Activated CD4-positive, CD25-positive, alpha-beta regulatory T cell treated with anti-CD3 and anti-CD28 coated beads, Interleukin-2, amount 50 U/mL, for 72 hours (primary cell): ENCODE measurements at places on chromosomes 1 and 21.

DNA sequence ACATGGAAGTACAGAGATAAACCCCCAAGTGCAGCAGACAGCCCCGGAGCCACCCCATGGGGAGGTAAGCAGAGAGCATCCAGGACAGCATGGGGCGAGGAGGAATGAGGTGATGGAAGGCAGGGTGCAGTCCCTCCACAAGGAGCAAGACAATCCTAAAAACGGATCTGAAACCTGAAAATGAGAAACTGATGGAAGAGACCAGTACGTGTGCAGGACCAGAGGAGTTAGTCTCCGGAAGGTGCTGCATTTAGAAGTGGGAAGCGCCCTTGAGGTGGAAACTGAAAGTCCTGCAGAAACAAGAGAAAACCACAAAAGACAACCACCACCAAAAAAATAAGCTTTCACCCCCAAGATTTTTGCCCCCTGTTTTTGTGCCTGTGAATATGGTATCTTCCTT, 17.4 kb upstream of the DDOST start:
- no peak for DNase-seq

- DNase-seq = no peak
Observed at GRCh38 chr1:188642704-188643103, 1814.0 kb downstream of the PLA2G4A start.

- no peak for DNase-seq
Observed at GRCh38 chr1:206898089-206898914, 1.1 kb downstream of the IL24 start.

- DNase-seq = no peak
Observed at GRCh38 chr1:32066489-32066873, 6.3 kb upstream of the TMEM39B start.

DNA sequence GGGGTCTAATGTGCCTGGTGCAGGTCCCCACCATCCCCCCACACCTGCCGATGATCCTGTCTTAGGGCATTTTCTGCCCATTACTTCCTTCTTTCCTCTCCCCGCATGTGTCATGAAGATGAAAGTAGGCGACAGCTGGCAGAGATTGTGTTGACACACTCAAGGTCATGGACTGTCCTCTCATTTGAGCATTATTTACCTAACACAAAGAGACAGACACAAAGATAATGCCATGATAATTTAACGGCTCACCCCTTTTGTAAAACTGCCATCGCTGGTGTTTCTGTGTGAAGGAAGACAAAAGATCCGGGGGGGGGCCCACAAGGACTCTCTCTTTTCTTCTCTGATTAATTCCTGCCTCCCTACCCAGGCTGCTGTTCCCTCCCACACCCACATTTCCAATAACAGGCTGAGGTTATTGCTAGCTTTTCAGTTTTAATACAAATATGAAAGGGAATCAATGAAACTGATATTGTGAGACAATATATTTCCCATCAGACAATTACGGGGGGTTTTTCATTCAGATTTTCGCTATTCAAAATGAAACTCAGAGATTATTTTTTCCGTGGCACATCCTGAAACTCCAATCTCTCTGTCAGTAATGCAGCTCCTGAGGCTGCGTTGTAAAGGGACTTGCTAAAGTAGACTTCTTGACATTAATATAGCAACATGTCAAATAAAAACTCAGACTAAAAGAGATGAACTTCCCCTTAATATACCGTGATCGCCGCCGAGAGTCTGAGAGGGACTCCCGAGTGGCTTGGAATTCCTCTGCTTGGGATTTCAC, 561.1 kb downstream of the NPHP4 start:
- DNase-seq = no peak

- DNase-seq = no peak
Observed at GRCh38 chr1:26542771-26543451, 13.3 kb downstream of the RPS6KA1 start.

GRCh38 chr1:54857746-54858561, 29.0 kb downstream of the DHCR24 start:
- no peak for DNase-seq

GRCh38 chr1:221411283-221411682, 330.6 kb downstream of the DUSP10 start:
- no peak for DNase-seq

- DNase-seq = no peak
Observed at GRCh38 chr1:89025928-89026327, 3.3 kb upstream of the GBP3 start.

DNA sequence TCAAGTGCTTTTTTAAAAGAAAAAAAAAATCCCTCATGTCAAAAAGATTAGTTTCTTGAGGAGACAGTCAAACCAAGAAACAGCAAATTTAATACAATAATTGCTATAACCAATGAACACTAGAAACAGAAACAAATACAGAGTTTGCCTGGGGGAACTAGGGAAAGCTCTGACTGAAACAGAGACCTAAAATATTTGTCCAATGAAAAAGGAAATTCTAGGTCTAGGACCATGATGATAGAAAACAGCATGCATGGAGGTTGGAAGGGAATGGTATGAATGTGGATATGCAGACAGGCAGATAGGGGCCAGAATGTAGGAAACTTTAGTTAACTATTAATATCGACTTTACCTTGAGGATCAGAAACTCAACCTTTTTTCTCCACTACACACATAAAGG, 31.4 kb downstream of the RNF115 start:
- DNase-seq = no peak

- DNase-seq = no peak
Observed at GRCh38 chr21:33228455-33228854, 1.3 kb upstream of the IFNAR2 start.

DNA sequence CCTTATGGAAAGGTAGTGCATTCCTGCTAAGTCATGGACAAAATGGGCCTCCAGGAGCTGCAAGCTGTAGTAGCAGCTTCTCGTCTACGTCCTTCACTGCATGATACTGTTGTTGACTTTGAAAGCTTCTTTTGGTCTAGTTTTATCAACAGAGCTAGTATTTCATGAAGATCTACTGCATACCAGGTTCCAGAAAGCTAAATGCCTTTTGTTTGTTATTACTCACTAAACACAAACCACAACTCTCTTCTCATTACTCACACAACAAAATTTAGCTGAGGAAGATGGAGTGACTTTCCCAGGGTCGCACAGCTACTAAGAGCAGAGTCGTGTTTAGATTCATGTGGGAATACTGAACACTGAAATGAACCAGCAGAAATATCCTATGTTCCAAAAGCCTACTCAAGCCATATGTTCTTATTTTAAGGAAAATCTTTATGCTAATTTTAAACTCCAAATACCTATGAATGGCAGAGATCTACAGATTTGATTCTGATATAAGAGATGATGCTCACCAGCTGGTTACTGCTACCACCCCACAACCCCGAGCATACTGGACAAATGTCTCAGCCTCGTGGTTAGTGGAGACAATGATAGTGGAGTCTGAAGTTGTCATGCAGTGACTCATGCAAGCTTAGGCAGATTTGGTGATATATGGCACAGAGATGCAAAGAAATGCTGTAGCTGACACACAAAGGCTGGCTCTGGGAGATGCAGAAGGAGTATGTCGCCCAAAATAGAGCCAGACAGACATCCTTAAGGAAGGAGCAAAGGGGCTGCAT, 20.6 kb downstream of the PGBD2 start:
- no peak for DNase-seq

DNA sequence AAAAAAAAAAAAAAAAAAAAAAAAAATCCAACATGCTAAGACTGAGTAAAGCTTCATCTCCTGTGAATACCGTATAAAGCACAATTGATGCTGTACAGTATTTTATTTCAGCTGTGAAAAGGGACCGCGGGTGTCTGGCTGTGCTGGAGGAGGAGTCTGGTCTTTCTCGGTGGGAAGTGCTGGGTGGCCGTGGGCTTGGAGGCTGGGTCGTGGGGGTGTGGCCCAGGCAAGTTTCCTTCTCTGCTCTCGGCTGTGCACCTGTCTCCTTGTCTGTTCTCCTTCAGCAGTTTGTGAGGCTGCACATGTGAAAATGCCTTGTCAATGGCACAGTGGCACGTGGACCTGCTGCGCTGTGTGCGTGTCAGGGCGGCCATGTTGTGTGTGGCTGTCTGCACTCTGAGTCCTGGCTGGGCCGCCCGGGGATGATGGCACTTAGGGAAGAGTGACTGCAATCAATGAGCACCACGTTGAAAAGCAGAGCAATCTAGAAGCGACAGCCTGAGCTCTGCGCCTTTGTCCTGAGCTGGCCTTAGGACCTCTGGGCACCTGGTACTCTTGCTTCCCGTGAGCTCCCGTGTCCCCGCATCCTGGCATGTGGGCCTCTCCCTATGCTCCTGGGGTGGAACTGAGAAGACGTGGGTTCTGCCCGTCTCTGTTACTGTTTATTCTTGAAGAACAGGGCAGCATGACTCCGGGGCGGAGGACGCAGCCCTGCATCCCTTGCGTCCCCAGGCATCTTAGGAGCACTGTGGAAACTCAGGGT, 14.5 kb downstream of the AGPAT3 start:
- DNase-seq = no peak

- no peak for DNase-seq
Observed at GRCh38 chr21:39014747-39015146, 168.5 kb downstream of the PSMG1 start.

GRCh38 chr1:64171797-64172281, 31.6 kb upstream of the UBE2U start:
- no peak for DNase-seq

- no peak for DNase-seq
Observed at GRCh38 chr1:145855426-145855948, 3.4 kb downstream of the PIAS3 start.
